Epithelial cell of proximal tubule (primary cell): ENCODE measurements at places on chromosomes 3 and 15.

- DNase-seq: no peak
These were observed 49.0 kb upstream of the MRPL3 start for GRCh38 chr3:131551761-131552160.

GRCh38 chr15:68204776-68205557 lies at the start of gene CALML4:
Gene CALML4 (minus strand): TSS chr15:68205332. CDS start chr15:68205247, 85 bp downstream.
- DNase-seq: no peak

DNA sequence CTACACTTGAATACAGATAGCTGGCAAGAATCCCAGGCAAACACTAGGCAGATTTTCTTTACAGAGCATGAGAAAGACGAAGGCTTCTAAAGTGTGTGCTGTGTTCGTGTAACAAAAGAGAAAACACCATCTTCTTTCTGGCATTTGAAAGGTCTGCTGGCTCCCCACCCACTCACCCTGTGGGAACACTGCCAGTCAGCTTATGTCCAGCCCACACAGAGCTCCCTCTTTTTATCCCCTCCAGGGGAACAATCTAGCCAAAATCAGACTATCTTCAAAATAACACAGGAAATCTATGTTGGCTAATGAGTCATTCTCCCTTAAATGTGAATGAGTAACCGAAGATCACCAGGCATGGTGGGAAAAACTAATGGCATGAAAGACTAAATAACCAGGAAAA lies 45.6 kb upstream of the PAQR5 start:
- peak; percentile 70 for DNase-seq

GRCh38 chr15:90954712-90955623 lies at the start of gene RCCD1:
Gene RCCD1 (plus strand): TSS chr15:90954884. CDS start chr15:90956735, 1,851 bp downstream.
- DNase-seq: no peak

- DNase-seq: no peak
These were observed 72.7 kb downstream of the NUP210 start for GRCh38 chr3:13347390-13347950.

DNA sequence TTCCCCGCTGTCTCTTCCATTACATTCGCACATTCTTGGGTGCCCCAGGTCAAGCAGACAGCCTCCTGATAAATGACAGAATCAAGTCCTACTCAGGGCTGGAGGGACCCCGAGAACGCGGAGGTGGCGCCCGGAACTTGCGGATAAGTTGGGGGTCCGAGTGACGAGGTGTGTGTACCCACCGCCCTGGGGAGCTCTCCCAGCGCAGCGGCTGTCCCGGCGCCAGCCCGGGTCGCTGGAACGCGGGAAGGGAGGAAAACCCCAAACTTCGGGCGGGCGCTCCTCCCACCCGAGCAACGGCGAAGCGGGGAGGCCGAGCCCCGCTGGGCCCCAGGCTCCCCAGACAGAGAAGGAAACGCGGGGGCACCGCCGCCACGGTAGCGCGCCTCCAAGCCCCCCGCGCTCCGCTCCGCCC lies 550 bp downstream of the CLN6 start:
- no peak for DNase-seq

GRCh38 chr3:39112113-39112512 lies 4.6 kb downstream of the TTC21A start:
- no peak for DNase-seq

DNA sequence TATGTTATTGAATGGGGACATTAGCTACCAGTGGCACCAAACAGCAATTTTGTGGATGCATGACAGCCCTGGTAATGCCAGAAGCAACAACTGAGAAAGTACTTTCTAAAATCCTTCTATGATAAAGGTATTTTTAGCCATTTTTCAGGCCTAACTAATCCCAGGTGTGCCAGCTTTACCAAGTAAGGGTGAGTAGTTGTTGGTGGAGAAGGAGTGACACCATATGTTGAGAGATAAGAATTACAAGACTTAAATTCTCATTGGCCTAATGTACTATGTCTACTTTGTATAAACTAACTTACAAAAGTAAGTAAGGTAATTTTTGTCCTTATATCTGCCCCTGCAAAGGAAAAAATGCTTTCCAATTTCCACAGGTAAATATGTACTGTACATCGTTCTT lies 4.1 kb upstream of the COX17 start:
- no peak for DNase-seq

DNA sequence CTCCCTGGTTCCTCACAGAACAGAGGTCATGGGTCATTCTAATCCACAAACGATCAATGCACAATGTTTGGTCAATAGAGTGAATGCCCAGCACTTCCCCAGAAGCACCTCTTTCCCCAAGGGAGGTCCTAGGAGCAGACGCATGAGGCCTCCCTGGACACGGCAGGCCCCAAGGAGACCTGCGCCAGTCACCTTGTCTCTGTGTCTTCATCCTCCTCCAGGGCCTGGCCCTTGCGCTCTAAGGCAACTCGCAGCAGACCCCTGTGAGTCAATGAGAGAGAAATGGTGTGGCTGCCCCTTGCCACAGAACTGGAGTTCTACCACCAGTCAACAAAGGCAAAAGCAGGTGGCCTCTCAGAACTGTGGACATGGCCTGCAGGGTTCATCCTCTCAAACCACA lies 18.1 kb downstream of the ALS2CL start:
- DNase-seq: no peak

DNA sequence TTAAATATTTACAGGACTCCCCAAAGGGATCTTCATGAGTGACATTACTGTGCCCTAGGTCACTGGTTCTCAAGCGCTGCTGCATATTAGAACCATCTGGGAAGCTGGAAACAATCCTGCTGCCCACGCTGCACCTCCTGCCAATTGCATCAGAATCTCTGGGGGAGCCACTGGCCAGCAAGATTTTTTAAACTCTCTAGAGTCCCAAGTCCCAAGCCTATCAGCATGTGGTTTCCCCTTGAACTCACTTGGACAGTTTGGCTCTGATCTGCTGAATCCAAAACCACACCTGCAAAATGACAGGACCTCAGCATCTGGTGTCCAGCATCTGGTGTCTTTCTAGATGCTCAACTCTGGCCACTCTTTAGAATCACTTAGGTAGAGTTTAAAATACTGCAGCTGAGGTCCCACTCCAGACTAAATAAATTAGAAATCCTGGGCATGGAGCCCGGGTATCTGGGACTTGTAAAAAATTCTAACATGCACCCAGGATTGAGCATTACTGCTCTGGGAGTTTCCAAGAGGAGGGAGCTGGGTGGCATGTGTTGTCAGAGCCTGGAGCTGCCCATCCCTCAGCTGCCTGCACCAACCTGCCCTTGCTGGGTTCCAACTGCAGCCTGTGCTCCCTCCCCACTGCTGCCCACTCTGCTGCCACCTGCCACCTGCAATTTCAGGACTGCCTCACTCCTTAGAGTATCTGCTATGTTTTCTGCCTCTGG lies 311.3 kb downstream of the SLC9A9 start:
- DNase-seq: no peak

- no peak for DNase-seq
These were observed 31.4 kb downstream of the GOLGA8S start for GRCh38 chr15:23385886-23386430.

- no peak for DNase-seq
These were observed 331.2 kb upstream of the ATP11B start for GRCh38 chr3:182462152-182462551.

DNA sequence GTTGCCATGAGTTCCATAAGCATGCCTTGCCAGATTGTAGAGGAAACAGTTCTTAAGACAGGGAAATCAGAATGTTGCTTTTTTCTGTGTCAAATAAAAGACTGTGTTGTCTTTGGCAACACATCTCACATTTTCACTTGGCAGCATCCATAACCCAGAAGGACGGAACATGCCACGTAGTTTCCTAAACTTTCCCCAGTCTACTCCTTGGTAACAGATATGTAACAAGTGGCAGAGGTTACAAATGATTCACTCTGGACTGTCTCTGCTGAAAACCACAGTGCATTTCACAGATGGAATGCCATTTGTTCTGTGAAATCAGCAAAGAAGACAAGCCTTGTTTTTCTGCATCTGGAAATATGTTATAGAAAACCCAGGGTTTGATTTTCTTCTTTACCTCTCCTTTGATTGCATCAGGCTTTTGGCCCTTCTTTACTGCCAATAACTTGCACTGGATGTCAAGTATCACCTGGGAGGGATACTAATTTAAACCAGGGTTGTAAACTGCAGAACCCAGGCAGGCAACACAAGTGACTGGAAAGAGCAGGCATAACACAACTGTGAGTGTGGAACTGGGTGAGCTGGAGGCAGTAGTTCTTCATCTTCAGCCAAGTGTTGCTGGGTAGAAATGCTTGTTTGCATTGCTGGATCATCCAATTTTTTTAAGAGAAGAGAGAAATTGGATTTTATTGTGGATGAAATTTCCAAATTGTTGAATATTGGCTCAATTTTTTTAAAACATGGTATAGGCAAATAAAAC lies 124.4 kb upstream of the FOXB1 start:
- peak; percentile 3 for DNase-seq

GRCh38 chr3:46926447-46926846 lies 48.9 kb downstream of the PTH1R start:
- no peak for DNase-seq

DNA sequence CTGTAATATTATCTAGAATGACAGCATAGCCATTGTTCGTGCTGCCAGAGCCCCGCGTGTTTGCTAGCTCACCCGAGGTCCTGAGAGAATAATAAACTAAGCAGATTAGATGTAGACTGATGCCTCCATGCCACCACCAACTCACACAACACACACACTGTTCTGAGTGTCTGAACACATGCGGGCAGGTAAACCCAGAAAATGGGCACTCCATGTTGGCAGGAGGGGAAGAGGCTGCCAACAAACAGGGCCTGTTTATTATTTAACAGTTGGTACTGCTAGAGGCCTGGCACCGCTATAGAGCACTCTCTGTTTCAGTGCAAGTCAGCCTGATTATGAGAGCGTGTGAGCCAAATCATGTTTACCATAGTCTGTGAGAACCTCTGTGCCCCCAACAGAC lies 299.0 kb downstream of the ZBTB20 start:
- no peak for DNase-seq
